ENCODE measurements at places on chromosomes 1 and 21. TPM values are rescaled to one million over a fixed set of nuclear protein-coding genes. Genes with fewer than 3 reads are reported as not detected.
A peak's percentile ranks its signal among the peaks of the same experiment; 100 is the strongest.

- DNase-seq, result no peak
Measured at GRCh38 chr1:213876531-213876930, 111.2 kb upstream of the PROX1 start.

GRCh38 chr1:15370781-15371520 is 38.7 kb upstream of the EFHD2 start:
- peak; percentile 56 for DNase-seq

DNA sequence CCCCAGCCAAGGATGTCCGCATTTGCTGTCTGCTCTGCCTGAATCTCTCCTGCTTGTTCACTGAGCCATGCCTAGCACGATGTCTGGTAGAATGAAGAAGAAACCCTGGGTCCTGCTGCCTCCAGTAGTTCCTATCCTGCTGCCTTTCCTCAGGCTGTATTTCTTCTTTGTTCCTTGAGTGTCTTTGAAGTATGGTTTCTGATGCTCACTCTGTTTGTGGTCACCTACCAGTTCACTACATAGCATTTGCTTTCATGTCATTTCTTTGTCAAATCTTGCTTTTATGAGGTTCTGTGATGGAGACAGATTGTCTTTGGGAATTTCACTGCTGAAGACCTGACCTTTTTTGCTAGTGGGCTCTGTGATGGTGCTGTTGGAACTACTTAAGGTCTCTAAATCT is 5.9 kb downstream of the UCK2 start:
- DNase-seq, result no peak

DNA sequence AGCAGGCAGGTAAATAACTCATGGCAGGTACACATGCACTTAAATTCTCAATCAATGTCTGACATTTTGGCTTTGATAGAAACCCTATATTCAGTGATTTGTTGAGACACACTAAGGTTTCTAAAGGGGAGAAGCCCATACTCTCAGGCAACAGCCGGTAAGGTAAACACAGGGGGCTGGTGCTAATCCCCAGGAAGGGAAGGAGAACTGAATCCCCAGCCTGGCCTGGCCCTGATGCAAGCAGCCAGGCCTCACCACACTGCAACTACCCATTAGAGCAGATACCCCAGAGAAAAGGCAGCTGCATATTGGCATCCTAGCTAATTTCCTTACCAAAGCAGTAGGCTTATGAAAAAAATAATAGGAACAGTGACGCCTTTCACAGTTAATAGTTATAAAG is 116.5 kb upstream of the LRRC7 start:
- DNase-seq, result no peak

DNA sequence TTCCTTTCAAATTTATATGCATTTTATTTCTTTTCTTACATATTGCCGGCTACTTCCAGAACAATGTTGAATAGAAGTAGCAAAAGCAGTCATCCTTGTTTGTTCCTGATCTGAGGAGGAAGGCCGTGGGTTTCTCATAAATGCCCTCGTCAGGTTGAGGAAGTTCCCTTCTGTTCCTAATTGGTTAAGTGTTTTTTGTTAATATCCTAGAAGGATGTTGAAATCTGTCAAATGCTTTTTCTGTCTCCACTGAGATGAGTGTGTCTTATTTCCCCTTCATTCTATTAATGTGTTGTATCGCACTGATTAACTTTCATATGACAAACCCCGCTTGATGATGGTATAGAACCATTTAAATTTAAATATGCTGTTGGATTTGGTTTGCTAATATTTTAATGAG is 15.4 kb downstream of the TTLL10 start:
- no peak for DNase-seq

DNA sequence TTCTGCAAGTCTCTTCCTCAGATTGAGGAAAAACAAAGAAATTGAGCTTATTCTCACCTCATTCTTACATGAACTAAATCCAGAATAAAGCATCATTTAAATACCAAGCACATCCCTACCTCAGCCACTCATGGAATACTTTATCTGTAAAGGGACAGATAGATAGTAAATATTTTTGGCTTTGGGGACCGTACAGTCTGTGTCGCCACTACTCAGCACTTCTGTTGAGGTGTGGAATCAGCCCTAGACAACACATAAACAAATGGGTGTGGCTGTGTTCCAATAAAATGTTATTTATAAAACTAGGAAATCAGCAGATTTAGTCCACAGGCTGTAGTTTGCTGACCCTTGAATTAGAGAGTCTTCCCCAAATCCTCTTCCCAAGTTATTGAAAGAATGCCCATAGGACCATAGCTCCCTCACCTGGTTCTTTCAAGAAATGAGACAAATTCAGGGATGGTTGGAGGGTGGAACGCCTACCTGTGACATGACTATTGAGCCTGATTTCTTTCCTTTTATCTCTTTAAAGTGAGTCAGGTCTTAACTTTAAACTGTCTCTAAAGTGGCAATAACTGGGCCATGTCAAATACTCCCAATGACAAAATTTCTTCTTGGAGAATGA is 878.5 kb downstream of the USP25 start:
- DNase-seq, result no peak

DNA sequence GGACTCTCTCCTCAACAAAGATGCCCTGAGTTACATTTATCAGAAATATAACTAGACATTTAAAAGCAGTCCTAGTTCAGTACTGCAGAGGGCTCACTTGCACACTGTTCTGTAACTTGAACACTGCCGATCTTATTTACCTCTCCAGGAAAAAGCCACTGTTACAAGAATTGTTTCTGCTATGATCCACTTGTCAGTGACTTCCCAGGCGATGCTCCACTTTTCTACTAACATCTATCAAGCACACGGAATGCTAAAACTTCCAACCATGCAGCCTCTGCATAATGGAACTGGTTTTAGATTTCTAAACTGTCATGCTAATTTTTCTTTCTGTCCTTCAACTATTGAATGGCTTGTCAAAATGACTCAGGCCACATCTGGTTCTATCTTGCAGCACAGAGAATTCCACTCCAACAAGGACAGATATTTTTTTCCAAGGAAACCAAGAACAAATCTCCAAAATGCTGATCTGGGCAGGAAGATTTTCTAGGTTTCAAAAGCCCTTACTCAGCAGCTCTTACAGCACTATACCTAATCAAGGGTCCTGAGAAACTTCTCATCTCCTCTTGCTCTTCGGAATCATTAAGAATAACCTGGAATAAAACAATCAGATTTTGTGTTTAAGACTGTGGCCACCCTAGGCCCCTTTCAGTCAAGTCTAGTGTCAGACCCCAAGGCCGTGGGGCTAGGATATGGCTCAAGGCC is 9.9 kb downstream of the SEC16B start:
- no peak for DNase-seq

GRCh38 chr1:3590951-3591865 is 20.1 kb downstream of the MEGF6 start:
- DNase-seq, result no peak

- no peak for DNase-seq
Measured at GRCh38 chr1:56254130-56254529, 325.2 kb downstream of the PLPP3 start.

DNA sequence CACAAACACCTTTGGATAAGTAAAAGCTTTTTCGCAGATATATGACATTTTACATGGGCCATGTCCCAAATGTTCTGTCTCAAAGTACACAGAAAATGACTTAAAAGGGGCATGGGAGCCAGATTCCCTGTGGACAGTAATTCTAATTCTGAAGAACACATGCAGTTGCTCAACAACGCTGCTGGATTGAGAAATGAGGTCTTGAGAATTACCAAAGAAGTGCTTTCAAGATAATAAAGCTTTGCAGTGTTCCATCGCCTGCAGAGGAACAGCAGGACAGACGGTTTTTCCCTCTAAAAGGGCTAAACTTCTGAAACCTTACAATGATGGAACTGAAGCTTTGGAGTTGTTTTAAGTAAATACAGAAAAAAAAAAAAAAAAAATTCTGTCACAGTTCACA is 55.3 kb upstream of the HSPA13 start:
- no peak for DNase-seq

- no peak for DNase-seq
Measured at GRCh38 chr1:6142036-6142621, 38.0 kb downstream of the CHD5 start.

Gene B3GALT5
- total RNA-seq, result 0.07 TPM

Gene CFAP74
- not detected for total RNA-seq

Gene ITGB2
- 10.2 TPM for total RNA-seq

Gene PDXK
- 71.7 TPM for total RNA-seq

Gene LORICRIN
- total RNA-seq, result not detected

Gene TEX38
- total RNA-seq, result not detected

Gene ORC1
- not detected for total RNA-seq
